ENCODE measurements at places on chromosomes 5 and 9.
A peak's percentile ranks its signal among the peaks of the same experiment; 100 is the strongest.

DNA sequence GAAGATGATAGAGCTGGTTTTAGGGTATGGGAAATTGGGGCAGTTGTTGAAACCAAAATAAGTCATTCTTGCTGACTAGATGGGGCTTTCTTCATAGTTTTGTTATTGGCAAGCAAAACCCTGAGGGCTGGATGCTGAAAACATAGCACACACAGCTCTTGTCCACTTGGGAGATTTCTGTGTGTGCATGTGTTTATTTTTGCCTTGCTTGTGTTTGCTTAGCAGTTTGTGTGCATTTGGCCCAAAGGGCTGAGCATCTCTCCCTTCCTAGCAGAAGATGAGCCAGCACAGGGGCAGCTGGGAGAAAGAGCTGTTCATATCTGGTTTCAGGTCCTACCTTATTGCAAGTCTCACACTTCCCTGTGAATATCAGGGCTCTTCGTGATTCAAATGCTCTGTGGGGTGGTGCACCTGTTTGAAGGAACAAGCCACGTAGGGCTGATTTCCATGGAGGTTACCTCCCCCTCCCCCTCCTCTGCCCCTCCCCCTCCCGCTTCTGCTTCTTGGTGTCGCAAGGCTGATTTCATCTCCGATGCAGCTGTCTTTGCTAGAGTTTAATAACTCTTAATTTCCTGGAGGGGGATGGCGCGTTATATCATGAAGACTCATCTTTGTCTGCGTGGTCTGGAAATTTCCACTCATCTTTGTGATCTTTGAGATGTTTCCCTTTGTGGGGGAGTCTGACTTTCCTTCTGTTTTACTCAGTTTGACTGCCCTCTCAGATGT lies 296.5 kb downstream of the ARHGAP26 start:
- DNase-seq, result no peak

- DNase-seq, result no peak
Measured at GRCh38 chr5:199197-199949, 8.1 kb downstream of the LRRC14B start.

DNA sequence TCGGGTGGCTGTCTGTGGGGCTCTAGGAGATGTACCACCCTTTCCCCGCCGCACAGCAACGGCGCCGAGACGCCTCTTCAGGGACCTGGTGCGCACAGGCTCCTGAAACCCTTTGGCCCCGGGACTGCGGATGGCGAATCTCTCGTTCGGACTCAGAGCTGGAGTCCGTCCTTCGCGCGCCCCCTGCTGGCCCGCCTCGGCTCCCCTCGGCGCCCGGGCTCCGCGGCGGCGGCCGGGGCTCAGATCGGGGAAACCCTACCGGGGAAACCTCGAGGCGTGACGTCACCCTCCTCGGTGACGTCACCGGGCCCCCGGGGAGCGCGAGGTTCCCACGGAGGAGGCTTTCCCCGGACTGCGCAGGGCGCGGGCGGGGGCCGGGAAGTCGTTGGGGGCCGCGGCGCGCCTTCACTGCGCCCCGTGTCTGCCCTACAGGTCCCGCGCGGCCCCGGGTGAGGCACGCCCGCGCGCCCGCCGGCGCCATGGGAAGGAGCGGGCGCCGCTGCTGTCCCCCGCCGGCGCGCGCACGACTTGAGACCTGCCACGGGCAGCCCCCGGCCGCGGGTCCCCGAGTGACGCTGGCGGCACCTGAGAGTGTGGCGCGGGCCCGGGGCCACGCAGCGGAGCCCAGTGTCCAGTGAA lies 7.9 kb downstream of the PRR7 start:
- DNase-seq, result peak; percentile 100

DNA sequence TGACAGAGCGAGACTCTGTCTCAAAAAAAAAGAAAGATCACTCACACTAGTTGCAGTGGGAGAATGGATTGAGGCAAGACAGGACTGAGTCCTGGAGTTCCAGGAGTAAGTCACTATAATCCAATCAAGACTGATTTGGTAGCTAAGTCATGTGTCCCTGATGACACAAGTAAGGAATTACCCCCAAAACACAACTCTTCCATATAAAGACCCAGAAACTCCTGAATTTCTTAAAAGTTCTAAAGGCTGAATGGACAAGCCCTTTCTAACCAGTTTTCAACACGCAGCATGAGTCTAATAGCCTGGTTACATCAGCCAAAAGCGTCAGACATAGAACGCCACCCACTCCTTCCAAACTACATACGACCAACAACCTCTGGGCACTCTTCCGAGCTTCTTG lies 2.5 kb downstream of the ZFP62 start:
- DNase-seq, result no peak

DNA sequence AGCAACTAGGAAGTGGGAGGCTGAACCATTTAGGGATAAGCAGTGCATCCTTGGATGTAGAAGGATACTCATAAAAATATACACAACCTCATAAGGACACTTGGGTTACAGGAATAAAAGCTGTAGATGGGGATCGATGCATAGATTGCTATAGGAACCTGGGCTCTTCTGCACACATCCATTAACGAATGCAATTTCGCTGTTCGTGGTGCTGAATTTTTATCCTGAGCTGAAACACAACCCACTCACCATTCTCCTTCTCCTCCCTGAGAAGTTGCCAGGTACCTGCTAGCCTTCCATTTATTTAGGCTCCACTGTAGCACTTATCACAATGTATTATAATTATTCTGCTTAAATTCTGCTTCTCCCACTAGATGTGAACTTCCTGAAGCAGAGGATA lies 320.6 kb upstream of the BRINP1 start:
- no peak for DNase-seq

DNA sequence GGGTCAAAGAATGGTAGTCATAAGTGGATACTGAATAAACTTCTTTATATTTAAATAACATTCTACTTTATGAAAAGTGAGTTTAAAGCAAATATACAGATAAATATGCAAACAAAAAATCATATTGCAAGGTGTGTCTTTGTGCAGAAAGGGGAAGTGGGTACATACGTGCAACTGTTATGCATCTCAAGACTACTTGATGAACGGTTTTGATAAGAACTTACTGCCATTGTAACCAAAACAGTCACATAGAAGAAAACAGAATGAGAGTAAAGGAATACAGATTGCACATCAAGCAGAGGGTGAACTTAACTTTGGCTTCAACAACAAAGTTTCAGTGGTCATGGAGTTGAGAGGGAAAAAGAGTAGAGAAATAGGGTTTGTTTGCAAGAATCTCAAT lies 9.9 kb downstream of the CAMK4 start:
- DNase-seq, result no peak

GRCh38 chr9:136031741-136032730 lies 63.1 kb downstream of the NACC2 start:
- no peak for DNase-seq

DNA sequence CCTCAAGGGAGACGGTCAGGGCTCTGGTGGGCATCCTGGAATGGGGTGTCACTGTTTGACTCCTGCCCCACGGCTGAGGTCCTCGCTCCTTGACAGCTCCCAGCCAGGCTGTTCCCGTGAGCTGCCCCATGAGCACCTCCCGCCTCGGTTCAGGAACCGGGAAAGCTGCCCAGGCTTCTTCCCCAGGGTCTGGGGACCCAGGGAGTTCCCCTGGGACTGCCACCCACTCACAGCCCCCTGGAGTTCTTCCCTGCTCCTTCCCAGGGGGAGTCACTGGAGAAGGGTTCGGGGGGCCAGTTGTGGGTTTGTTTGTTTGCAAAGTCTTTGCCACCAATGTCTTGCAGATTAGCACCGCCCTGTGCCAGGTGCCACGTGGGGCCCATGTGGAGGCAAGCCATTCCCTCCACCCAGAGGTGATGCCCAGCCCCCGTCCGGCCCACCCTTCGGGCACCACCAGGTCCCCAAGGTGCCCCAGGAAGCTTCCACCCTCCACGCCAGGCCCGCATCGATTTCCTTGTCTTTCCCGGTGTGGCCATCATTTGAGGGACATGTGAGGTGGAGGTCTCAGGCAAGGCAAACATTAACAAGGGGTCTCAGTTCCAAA lies 1.3 kb downstream of the PLPP7 start:
- DNase-seq, result no peak

DNA sequence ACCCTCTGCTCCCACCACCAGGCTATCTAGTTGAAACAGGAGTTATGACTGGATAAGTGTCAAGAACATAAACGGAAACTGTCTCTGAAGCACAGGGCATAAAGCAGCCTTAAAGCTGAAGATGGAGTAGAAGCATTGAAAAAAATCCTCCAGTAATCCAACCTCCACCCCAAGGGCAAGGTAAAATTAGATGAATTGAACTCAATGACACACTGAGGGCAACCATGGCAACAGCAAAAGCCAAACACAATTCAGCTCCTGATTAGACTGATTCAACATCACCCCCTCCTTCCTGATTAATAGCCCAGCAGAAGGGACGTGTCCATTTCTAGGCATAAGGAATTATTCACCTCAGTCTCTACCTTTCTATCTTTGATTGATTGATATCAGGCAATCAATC lies 183.2 kb upstream of the MAP3K1 start:
- no peak for DNase-seq

DNA sequence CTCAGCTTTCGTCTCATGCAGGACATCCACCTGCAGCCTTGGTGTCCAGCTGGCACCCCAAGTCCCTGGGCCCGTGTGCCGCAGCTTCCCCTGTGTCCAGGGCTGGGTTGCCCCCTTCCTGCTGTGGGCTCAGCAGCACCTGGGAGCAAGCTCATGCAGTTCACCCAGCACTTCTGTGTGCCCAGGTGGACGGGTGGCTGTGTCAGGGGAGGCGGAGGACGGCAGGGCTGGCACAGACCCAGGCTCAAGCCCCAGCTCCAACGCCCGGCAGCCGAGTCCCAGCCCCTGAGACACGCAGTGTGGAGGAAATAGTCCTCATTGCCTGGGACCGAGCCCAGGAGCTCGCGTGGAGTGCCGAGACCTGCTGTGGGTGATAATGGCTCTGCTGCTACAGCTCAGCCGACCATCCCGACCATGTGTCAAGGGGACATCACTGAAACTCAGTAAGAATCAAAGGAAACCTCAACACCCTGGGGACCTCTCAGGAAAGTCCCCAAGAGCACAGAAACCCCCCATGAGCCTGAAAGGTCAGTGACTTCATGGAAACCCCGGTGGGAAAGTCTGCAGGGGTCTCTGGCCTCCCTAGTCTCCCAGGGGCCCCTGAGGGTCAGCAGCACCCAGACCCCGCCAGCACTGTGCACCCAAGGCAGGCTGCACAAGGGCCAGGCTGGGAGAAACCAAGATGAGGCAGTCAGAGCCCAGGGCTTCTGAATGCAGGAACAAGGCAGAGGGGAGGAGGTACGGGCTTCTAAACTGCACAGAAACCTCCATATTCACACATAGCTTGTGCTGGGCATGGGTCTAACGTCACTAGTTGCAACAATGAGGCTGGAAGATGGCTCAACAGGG lies 38.8 kb downstream of the LPCAT1 start:
- no peak for DNase-seq

DNA sequence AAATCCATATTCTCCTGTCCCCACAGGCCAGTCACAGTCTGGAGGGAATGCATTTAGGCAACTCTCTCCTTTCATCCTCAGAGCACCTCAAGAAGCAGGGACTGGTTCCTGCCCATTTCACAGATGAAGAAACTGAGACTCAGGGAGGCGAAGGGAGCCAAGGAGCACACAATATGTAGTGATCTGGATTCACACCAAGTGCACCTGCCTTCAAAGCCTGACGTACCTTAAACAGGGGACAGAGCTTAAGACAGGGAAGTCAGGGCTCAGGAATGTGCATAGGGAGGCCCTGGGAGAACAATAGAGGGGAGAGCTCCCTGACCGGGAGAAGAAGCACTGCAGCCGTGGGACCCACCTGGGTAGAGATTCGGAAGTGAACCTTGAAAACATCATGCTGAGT lies 83.0 kb downstream of the GABBR2 start:
- DNase-seq, result no peak

DNA sequence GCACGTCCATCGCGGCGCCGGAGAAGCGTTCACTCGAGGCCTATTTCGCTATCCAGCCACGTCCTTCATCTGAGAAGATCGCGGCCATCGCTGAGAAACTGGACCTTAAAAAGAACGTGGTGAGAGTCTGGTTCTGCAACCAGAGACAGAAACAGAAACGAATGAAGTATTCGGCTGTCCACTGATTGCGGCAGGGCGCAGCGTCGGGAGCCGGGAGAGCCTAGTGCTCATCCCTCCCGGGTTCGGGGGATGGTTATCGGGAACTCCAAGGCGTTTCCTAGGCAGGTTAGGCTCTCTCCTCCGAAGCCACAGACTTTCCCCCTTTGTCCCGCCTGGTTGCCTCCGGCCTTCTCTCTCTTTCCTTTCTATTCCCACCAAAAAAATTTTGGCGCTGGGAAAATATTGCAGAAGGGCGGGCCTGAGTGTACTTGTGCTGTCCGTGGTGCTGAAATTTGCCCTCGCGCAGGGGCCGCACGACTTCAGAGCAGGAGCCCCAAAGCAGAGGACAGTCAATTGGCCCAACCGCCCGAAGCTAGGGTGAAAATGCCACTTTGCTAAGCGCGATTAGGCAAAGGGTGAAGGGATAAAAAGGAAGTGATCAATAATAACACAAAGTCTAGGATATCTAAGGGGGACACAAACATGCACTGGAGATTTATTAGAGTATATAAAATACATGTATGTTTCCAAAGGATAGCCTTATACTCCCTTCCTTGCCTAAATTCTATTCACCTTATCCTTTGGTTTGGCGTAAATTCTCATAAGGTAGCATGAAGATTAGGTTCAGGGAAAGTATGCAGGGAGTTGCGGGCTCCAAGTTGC lies 1.8 kb downstream of the POU4F3 start:
- DNase-seq, result peak; percentile 72
